ENCODE measurements at places on chromosomes 7 and 10. TPM values are rescaled to one million over a fixed set of nuclear protein-coding genes. Genes with fewer than 3 reads are reported as not detected.

GRCh38 chr10:30043476-30044270 lies 15.7 kb downstream of the JCAD start:
- DNase-seq: no peak
- H3K4me1 ChIP-seq: no peaks in the 10 kb centered on the region
- no peaks in the 10 kb centered on the region for H3K27me3 ChIP-seq
- no peak overlapping the region for H3K27ac ChIP-seq

DNA sequence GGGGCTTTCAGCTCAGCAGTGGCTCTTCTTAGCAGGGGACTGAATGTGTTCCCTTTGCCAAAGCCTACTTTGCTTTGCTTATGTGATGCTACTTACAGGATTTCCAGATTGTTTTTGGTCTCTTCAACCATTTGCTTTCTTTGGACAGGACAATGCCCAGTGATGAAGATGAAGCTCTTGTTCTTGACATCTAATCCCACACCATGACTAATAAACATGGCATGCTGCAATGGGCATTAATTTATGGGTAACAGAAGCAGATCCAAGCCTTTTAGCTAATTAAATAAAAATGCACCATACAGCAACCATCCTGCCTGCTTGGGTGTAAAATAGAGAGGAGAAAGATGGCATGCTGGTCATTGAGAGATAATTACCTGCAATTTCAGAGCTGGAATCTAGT lies 175.5 kb upstream of the ITGB1 start:
- H3K36me3 ChIP-seq: no peaks in the 10 kb centered on the region
- H3K4me3 ChIP-seq: no peak overlapping the region
- no peak overlapping the region for H3K27ac ChIP-seq
- peaks cover 3% of the 10 kb centered on the region for H3K4me1 ChIP-seq
- H3K27me3 ChIP-seq: no peaks in the 10 kb centered on the region

GRCh38 chr10:27899058-27899457 lies 99.8 kb downstream of the ODAD2 start:
- DNase-seq: no peak
- H3K36me3 ChIP-seq: no peaks in the 10 kb centered on the region
- no peaks in the 10 kb centered on the region for H3K27me3 ChIP-seq
- no peaks in the 10 kb centered on the region for H3K4me1 ChIP-seq

DNA sequence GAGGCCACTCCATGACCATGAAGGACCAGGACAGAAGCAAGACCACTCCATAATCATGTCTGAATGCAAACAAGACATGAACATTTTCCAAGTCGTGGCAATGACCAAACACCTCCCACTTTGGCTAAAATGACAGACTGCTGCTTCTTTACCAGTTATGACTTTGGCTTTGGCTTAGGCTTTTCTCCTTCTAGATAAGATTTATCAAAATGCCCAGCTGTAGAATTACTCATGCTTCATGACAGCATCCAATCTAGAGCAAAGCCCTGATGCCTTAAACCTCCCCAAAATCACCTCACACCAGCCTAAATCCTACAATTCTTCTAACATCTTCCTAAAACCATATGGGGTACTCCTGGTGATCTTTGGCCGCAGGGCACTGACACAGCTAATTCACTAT lies 102.1 kb downstream of the VPS41 start:
- H3K4me3 ChIP-seq: no peak overlapping the region
- no peak for DNase-seq
- H3K36me3 ChIP-seq: no peaks in the 10 kb centered on the region
- H3K27ac ChIP-seq: no peak overlapping the region
- H3K4me1 ChIP-seq: peaks cover under 1% of the 10 kb centered on the region
- H3K27me3 ChIP-seq: no peaks in the 10 kb centered on the region

GRCh38 chr7:36925691-36926090 lies 201.4 kb upstream of the AOAH start:
- no peak overlapping the region for H3K27ac ChIP-seq
- H3K27me3 ChIP-seq: no peaks in the 10 kb centered on the region
- DNase-seq: no peak
- peaks cover 21% of the 10 kb centered on the region for H3K4me1 ChIP-seq

DNA sequence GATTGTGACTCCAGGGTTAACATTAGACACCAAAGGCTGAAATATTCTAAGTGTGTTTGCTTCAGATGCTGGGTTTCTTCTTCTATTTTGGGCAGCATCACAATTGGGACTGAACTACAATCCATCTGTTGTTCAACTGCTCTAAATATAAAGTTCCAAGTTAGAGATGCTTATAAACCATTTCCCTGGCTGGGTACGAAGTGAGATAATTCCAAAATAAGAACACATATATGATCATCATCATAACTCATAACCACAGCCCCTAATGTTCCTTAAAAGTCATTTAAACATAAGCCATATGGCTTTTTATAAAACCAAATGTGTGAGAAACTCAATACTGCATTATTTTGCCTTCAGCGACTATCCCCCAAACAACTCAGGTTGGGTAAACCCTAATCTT lies 28.8 kb downstream of the DNA2 start:
- H3K4me3 ChIP-seq: no peak overlapping the region
- no peaks in the 10 kb centered on the region for H3K4me1 ChIP-seq
- no peak for DNase-seq
- no peak overlapping the region for H3K27ac ChIP-seq
- no peaks in the 10 kb centered on the region for H3K36me3 ChIP-seq
- no peaks in the 10 kb centered on the region for H3K27me3 ChIP-seq

GRCh38 chr7:152511736-152512135 lies 75.9 kb upstream of the KMT2C start:
- no peaks in the 10 kb centered on the region for H3K4me1 ChIP-seq
- no peak for DNase-seq
- no peak overlapping the region for H3K4me3 ChIP-seq
- H3K27me3 ChIP-seq: no peaks in the 10 kb centered on the region
- H3K36me3 ChIP-seq: no peaks in the 10 kb centered on the region

GRCh38 chr7:129437190-129437589 lies 3.0 kb downstream of the STRIP2 start:
- H3K27me3 ChIP-seq: no peaks in the 10 kb centered on the region
- H3K36me3 ChIP-seq: no peaks in the 10 kb centered on the region
- no peak for DNase-seq
- H3K27ac ChIP-seq: no peak overlapping the region
- no peak overlapping the region for H3K4me3 ChIP-seq

DNA sequence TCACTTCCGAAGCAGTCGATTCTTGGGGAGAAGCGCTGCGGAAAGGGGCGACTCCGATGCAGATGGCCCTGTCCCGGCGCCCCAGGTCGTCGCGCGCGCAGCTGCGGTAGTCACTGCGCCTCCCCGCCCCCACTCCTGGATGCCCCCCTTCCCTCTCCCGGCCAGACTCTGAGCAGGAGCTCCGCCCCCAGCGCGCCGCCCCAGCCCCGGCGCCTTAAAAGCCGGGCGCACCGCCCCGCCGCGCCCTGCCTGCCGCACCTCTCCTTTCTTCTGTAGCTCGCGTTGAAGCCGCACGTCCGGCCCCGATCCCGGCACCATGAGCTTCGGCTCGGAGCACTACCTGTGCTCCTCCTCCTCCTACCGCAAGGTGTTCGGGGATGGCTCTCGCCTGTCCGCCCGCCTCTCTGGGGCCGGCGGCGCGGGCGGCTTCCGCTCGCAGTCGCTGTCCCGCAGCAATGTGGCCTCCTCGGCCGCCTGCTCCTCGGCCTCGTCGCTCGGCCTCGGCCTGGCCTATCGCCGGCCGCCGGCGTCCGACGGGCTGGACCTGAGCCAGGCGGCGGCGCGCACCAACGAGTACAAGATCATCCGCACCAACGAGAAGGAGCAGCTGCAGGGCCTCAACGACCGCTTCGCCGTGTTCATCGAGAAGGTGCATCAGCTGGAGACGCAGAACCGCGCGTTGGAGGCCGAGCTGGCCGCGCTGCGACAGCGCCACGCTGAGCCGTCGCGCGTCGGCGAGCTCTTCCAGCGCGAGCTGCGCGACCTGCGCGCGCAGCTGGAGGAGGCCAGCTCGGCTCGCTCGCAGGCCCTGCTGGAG lies at the start of gene INA:
TSS of gene INA (plus strand) at position 243 of the 817 bp plus-strand sequence. CDS start at position 317, 74 bp downstream.
- no peak for DNase-seq
- H3K36me3 ChIP-seq: no peaks in the 10 kb centered on the region
- H3K27ac ChIP-seq: no peak within 1 kb of the TSS
- peaks cover 30% of the 10 kb centered on the region for H3K4me1 ChIP-seq
- H3K27me3 ChIP-seq: peaks cover 5% of the 10 kb centered on the region

- H3K4me1 ChIP-seq: no peaks in the 10 kb centered on the region
- no peaks in the 10 kb centered on the region for H3K36me3 ChIP-seq
- no peak overlapping the region for H3K4me3 ChIP-seq
- H3K27ac ChIP-seq: no peak overlapping the region
- H3K27me3 ChIP-seq: no peaks in the 10 kb centered on the region
- no peak for DNase-seq
Observed at GRCh38 chr10:123706236-123706635, 40.1 kb downstream of the GPR26 start.

DNA sequence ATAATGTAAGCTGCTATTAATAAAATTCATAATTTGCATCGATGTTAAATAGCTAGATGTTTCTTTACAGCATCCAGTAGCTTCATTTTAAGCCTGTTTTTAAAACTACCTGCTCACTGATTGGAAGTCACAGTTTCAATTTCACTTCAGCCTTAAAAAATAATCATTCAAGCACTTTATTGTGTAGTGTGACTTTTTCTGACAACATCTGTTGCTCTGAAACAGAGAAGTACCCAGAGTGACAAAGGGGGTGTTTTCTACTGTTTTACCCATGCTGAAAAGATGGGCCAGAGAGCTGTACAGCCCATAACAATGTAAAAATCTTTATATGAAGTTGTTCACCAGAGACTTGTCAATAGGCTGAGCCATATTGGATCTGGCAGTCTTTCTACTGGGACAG lies 437.2 kb downstream of the MDFIC start:
- H3K36me3 ChIP-seq: no peaks in the 10 kb centered on the region
- H3K4me1 ChIP-seq: no peaks in the 10 kb centered on the region
- no peaks in the 10 kb centered on the region for H3K27me3 ChIP-seq

GRCh38 chr7:29237489-29237888 lies 42.9 kb downstream of the CHN2 start:
- H3K27ac ChIP-seq: no peak overlapping the region
- no peaks in the 10 kb centered on the region for H3K36me3 ChIP-seq
- no peaks in the 10 kb centered on the region for H3K4me1 ChIP-seq
- no peak for DNase-seq

DNA sequence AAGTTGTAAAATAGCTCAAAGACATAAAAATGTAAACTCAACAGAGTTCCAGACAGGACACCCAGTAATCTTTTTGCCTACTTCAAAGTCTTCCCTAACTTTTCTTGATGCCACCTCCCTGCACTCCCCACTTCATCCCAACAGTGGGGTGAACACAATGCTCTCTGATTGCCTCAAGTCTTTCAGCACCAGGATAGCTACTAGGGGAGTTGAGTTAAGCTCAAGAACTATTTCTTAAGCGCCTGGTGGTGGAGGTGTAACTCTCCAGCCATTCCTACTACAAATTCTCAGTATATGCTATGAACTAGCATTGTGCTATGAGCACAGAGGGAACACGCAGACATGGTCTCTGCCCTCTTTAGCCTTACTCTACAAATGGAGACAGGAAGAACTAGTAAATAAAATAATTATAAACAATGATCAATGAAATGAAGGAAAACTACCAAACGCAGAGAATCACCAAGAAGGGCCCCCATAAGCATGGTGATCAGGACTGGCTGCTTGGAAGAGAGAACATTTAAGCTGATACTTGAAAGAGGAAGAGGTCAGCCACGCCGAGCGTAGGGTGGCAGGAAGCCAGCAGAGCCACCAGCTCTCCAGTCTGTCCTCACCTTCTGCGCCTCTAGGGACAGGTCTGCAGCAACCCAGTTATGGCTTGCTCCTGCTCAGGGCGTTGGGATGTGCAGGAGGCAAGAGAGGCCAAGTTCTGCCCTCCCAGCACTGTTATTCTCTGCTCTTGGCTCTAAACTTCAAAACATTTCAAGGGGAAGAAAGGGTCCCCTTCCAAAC lies 16.7 kb upstream of the FRA10AC1 start:
- H3K27me3 ChIP-seq: no peaks in the 10 kb centered on the region
- no peak overlapping the region for H3K4me3 ChIP-seq
- DNase-seq: no peak

GRCh38 chr7:128097211-128097731 lies 66.0 kb upstream of the LRRC4 start:
- H3K27me3 ChIP-seq: no peaks in the 10 kb centered on the region
- H3K4me3 ChIP-seq: no peak overlapping the region
- H3K27ac ChIP-seq: no peak overlapping the region
- DNase-seq: no peak

DNA sequence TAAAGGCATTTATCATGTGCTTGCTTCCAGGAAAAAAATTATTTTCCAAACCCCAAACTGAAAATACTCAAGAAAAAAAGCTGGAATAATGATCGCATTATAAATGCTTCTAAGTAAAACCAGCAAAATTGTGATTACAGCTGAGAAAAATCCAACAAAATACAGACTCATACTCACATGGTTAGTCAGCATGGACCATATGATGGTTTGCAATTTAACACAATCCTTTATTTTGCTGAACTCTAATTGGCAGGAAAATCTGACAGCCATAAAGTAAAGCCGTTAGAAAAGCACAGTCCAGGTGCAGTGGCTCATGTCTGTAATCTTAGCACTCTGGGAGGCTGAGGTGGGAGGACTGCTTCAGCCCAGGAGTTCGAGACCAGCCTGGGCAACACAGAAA lies 59.6 kb downstream of the BRI3 start:
- no peaks in the 10 kb centered on the region for H3K36me3 ChIP-seq
- no peak overlapping the region for H3K4me3 ChIP-seq
- no peaks in the 10 kb centered on the region for H3K27me3 ChIP-seq
- no peaks in the 10 kb centered on the region for H3K4me1 ChIP-seq

GRCh38 chr7:106358103-106358663 lies 73.4 kb upstream of the NAMPT start:
- H3K27ac ChIP-seq: no peak overlapping the region
- H3K4me3 ChIP-seq: no peak overlapping the region

DNA sequence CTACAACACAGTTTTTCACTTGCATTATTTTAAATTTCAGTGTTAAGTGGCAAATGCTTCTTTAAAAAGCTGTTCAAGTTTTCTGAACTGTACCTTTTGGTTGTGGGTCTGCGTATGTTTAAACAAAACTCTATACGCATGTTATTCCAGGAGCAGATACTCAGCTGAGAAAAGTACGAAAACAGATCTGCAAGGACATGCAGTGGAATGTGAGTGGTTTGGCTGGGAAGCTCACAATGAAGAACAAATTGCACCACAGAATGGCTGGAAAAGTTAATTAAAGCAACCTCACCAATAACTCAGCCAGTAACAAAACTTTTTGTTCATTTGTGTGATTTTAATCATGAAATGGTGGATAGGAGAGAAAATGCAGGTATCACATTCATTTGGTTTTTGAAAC lies 17.6 kb downstream of the GLI3 start:
- DNase-seq: no peak
- H3K4me3 ChIP-seq: no peak overlapping the region
- no peak overlapping the region for H3K27ac ChIP-seq
- H3K4me1 ChIP-seq: no peaks in the 10 kb centered on the region

HOXA9 gene
- total RNA-seq: not detected

FAM20C gene
- 32.5 TPM for total RNA-seq

OLAH gene
- total RNA-seq: not detected

VAX1 gene
- not detected for total RNA-seq

GIMAP7 gene
- 12.6 TPM for total RNA-seq

TAS2R4 gene
- total RNA-seq: 0.81 TPM

KBTBD2 gene
- 47.9 TPM for total RNA-seq

MAT1A gene
- total RNA-seq: not detected

TMEM176B gene
- total RNA-seq: 25.2 TPM

NKX1-2 gene
- total RNA-seq: not detected

SPACDR gene
- not detected for total RNA-seq

DEPP1 gene
- total RNA-seq: 473 TPM
